Mesendoderm (in vitro differentiated cells): ENCODE measurements at places on chromosomes 12 and 14.
A peak's percentile ranks its signal among the peaks of the same experiment; 100 is the strongest.

DNA sequence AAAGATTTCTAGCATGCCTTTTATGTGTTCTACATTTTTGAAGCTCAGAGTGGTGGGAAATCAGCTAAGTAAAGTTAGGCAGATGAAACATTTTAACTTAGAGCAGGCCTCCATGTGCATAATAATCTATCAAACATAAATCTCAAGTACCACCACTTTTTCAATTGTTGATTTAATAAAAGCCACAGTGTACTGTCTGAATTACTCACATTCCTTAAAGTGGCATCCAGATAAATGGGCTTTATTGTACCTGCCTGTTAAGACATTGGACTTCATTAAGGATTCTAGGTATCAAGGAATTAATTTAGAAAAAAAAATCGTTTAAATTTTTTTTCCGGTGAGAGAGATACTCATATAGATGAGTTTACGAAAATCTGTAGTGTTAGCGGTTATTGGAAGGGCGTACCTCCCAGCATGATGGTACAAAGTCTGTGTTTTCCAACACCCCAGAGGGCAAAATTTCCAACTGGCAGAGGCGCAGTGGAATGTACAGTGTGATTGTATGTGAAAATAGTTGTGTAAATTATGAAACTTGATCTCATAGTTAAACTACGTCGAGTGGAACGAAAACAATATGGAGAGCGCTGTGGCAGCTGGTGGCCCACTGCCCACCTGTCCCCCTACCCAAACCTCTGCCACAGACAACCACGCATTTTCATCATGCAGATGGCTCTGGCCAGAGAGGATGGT is 25.0 kb downstream of the ELK3 start:
- H3K27ac ChIP-seq = no peak overlapping the region
- no peak overlapping the region for H3K4me3 ChIP-seq
- DNase-seq = no peak
- H3K36me3 ChIP-seq = no peaks in the 10 kb centered on the region
- no peaks in the 10 kb centered on the region for H3K27me3 ChIP-seq

DNA sequence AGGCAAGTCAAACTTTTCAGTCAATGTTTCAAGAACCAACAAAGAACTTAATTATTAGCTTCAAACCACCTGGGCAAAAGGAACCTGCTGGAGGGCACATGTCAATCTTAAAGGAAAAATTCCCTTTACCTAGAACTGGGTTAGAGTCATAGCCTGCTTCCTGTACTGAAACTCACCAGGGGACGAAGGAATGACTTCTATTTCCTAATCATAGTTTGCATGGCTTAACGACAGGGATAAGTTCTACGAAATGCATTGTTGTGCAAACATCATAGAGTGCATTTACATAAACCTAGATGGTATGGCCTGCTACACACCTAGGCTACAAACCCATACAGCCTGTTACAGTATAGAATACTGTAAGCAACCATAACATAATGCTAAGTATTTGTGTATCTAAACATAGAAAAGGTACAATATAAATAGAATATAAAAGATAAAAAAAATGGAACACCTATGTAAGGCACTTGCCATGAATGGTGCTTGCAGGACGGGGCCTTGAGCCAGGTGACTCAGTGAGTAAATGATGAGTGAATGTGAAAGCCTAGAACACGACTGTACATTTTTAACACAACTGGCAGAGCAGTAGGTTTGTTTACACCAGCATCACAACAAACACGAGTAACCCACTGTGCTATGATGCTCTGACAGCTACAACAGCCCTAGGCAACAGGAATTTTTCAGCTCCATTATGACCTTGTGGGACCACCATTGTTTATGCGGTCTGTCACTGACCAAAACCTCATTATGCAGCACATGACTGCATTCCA is 234.9 kb upstream of the CAND1 start:
- H3K36me3 ChIP-seq = no peaks in the 10 kb centered on the region
- H3K27me3 ChIP-seq = no peaks in the 10 kb centered on the region
- H3K27ac ChIP-seq = no peak overlapping the region
- H3K4me1 ChIP-seq = peaks cover 3% of the 10 kb centered on the region

- no peaks in the 10 kb centered on the region for H3K4me1 ChIP-seq
- H3K27me3 ChIP-seq = no peaks in the 10 kb centered on the region
- H3K36me3 ChIP-seq = no peaks in the 10 kb centered on the region
- no peak overlapping the region for H3K4me3 ChIP-seq
- no peak overlapping the region for H3K27ac ChIP-seq
- no peak for DNase-seq
Measured at GRCh38 chr12:40142001-40142744, 36.3 kb upstream of the SLC2A13 start.

- H3K4me3 ChIP-seq = no peak overlapping the region
- H3K27me3 ChIP-seq = no peaks in the 10 kb centered on the region
- H3K4me1 ChIP-seq = no peaks in the 10 kb centered on the region
- no peak overlapping the region for H3K27ac ChIP-seq
- no peaks in the 10 kb centered on the region for H3K36me3 ChIP-seq
Measured at GRCh38 chr14:90003526-90004307, 48.0 kb downstream of the TDP1 start.

DNA sequence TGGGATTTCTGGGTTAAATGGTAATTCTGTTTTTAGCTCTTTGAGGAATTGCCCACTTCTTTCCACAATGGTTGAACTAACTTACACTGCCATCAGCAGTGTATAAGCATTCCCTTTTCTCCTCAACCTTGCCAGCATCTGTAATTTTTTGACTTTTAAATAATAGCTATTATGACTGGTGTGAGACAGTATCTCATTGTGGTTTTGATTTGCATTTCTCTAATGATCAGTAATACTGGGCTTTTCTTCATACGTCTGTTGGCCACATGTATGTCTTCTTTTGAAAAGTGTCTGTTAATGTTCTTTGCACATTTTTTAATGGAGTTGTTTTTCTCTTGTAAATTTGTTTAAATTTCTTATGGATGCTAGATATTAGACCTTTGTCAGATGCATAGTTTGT is 323.7 kb downstream of the CCDC91 start:
- H3K4me3 ChIP-seq = no peak overlapping the region
- no peaks in the 10 kb centered on the region for H3K4me1 ChIP-seq
- H3K36me3 ChIP-seq = no peaks in the 10 kb centered on the region
- H3K27me3 ChIP-seq = no peaks in the 10 kb centered on the region

GRCh38 chr14:56331592-56332216 is 213.5 kb downstream of the PELI2 start:
- H3K4me3 ChIP-seq = no peak overlapping the region
- H3K4me1 ChIP-seq = no peaks in the 10 kb centered on the region
- DNase-seq = no peak
- no peaks in the 10 kb centered on the region for H3K27me3 ChIP-seq
- H3K36me3 ChIP-seq = no peaks in the 10 kb centered on the region

- no peak for DNase-seq
- H3K36me3 ChIP-seq = no peaks in the 10 kb centered on the region
- no peak overlapping the region for H3K4me3 ChIP-seq
- no peaks in the 10 kb centered on the region for H3K27me3 ChIP-seq
- no peak overlapping the region for H3K27ac ChIP-seq
Measured at GRCh38 chr12:10368206-10369171, 21.4 kb downstream of the KLRK1 start.

DNA sequence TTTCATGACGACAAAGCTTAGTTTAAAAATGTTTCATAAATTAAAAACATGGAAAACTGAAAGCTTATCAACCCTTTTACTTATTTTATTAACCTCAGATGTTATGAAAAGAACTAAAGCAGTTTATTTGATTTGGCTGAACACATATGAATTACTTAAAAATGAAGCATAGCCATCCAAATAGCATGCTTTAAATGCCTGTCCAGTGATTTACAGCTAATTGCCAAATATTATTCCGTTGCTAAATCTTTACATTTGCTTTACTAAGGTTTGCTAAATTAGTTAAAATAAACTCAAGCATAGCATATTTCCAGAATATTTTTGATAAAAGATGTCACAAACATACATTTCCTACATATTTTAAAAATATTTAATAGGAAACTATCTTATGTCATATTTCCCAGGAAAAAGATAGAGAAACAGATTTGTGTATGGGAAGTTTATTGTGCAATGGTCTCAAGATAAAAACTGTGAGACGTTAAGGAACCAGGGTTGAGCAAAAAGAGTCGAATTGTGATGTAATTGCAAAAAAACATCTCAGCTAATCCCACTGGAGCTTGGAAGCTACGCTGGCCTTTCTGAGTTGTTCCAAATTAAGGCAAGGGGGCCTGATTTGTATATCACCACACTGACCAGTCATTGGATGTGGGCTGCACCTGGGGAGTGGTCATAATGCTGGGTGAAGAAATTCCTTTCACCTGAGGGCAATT is 25.8 kb downstream of the GPR135 start:
- no peaks in the 10 kb centered on the region for H3K4me1 ChIP-seq
- DNase-seq = no peak
- no peak overlapping the region for H3K4me3 ChIP-seq
- H3K36me3 ChIP-seq = no peaks in the 10 kb centered on the region

GRCh38 chr14:56394826-56395530 is 184.6 kb upstream of the TMEM260 start:
- no peak for DNase-seq
- H3K27ac ChIP-seq = no peak overlapping the region
- H3K36me3 ChIP-seq = no peaks in the 10 kb centered on the region
- no peak overlapping the region for H3K4me3 ChIP-seq
- no peaks in the 10 kb centered on the region for H3K27me3 ChIP-seq
- H3K4me1 ChIP-seq = no peaks in the 10 kb centered on the region

DNA sequence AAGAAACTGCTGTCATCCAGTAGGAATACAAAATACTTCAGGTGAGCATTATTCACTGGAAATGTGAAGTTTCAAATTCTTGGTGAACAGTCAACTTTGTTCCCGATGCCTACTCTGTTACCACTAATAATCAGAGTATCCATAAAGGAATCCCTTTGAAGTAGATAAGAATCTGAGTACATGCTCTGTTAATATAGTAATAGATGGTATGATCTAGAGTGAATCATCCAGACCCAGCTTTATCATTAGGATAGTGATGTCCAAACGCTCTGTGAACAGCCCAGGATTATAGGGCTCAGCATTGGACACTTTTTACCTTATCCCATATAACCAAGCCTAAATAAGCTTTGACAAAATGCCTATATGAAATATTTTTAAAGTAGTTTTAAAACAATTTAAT is 33.3 kb downstream of the PPP2R3C start:
- no peak overlapping the region for H3K27ac ChIP-seq
- H3K4me1 ChIP-seq = no peaks in the 10 kb centered on the region
- H3K4me3 ChIP-seq = no peak overlapping the region
- H3K27me3 ChIP-seq = no peaks in the 10 kb centered on the region
- H3K36me3 ChIP-seq = peaks cover 1% of the 10 kb centered on the region
- no peak for DNase-seq

GRCh38 chr14:68157971-68158371 is 338.4 kb downstream of the RAD51B start:
- H3K4me1 ChIP-seq = no peaks in the 10 kb centered on the region
- no peak overlapping the region for H3K27ac ChIP-seq
- H3K36me3 ChIP-seq = no peaks in the 10 kb centered on the region
- no peak for DNase-seq
- no peak overlapping the region for H3K4me3 ChIP-seq
- no peaks in the 10 kb centered on the region for H3K27me3 ChIP-seq

DNA sequence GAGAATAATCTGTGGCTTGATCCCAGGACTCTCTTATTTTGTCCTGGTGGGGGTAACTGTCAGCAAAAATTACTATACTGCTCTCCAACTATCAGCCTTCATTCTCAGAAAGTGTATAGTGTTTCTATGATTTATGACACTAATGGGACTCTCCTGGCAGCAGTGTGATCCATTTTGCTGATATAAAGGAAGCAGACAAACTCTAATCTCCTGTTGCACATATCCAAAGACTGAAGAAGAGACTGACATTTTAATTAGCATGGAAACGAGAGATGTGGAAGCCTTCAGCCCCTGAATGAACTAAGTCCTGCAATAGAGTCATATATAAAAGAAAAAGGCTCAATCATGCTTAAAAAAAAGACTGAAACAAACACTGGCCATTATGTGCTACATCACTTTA is 127.8 kb upstream of the SSTR1 start:
- H3K4me1 ChIP-seq = peaks cover 2% of the 10 kb centered on the region
- no peaks in the 10 kb centered on the region for H3K27me3 ChIP-seq
- no peak overlapping the region for H3K4me3 ChIP-seq
- no peak overlapping the region for H3K27ac ChIP-seq

DNA sequence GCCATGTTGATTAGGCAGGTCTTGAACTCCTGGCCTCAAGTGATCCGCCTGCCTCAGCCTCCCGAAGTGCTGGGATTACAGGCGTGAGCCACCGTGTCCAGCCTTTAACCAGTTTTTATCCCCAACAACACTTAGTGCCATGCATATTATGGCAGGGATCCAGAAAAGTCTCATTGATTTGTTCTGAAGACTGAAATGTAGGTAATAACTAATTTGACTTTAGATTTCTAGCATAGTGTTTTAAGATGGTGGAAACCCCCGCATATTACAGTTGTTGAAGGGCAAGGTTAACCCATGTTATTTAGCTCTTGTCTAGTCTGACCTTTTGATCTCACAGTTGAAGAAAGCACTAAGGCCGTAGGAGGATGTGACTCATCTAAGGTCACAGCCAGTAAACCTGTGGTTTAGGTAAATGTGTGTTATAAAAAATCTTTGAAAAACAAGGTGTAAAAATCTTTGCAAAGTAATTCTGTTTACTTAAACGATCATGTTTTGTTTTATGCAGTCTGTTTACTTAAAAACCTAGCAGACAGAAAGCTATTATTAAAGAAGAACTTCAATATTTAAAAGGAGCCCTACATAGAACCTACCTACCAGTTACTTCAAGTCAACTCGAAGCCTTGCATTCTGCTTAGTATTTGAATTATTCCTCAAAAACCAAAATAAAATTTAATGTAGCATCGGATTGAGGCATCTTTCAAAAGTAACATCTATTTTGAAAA is 24.8 kb downstream of the BICDL1 start:
- H3K4me3 ChIP-seq = no peak overlapping the region
- H3K27me3 ChIP-seq = no peaks in the 10 kb centered on the region
- H3K27ac ChIP-seq = no peak overlapping the region
- H3K36me3 ChIP-seq = no peaks in the 10 kb centered on the region
- peak; percentile 18 for DNase-seq

DNA sequence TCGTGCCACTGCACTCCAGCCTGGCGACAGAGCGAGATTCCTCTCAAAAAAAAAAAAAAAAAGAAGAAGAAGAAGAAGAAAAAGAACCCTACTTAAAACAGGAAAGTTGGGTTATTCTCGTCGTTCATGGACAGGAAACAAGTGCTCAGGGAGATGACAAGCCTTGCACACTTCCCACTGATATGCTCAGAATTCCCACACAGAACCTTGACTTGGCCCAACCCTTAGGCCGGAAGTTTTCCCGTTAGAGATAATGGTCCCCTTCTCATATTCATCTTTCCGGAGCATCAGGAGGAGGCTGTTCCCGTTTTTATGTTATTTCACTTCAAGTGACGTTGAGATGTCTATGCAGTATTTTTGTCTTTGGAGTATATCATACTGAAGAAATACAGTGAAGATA is 36.2 kb downstream of the APOBEC1 start:
- no peaks in the 10 kb centered on the region for H3K27me3 ChIP-seq
- H3K36me3 ChIP-seq = no peaks in the 10 kb centered on the region
- H3K4me3 ChIP-seq = no peak overlapping the region
- no peak for DNase-seq
- no peaks in the 10 kb centered on the region for H3K4me1 ChIP-seq
- no peak overlapping the region for H3K27ac ChIP-seq
